ENCODE measurements at places on chromosomes 12 and 14. TPM values are rescaled to one million over a fixed set of nuclear protein-coding genes. Genes with fewer than 3 reads are reported as not detected.

The LARP4 gene
- polyA plus RNA-seq = 20.1 TPM

The MIP gene
- 0.09 TPM for polyA plus RNA-seq

The ALDH6A1 gene
- polyA plus RNA-seq = 23.1 TPM

The GPR65 gene
- polyA plus RNA-seq = 26.0 TPM

The WSCD2 gene
- not detected for polyA plus RNA-seq

The KCNJ8 gene
- not detected for polyA plus RNA-seq

The SDR39U1 gene
- polyA plus RNA-seq = 56.8 TPM

The OR6C2 gene
- polyA plus RNA-seq = not detected

The TMEM119 gene
- polyA plus RNA-seq = 0.42 TPM

The KLRB1 gene
- polyA plus RNA-seq = 196 TPM

The GSG1 gene
- 0.07 TPM for polyA plus RNA-seq

The PTPN6 gene
- polyA plus RNA-seq = 126 TPM

The HOXC11 gene
- not detected for polyA plus RNA-seq

The FGFR1OP2 gene
- polyA plus RNA-seq = 111 TPM

The NEUROD4 gene
- not detected for polyA plus RNA-seq

The CLEC6A gene
- not detected for polyA plus RNA-seq

The PRB2 gene
- not detected for polyA plus RNA-seq

The LRRC43 gene
- not detected for polyA plus RNA-seq

The CLEC4D gene
- not detected for polyA plus RNA-seq

The SYT1 gene
- not detected for polyA plus RNA-seq

The CAPZA3 gene
- not detected for polyA plus RNA-seq

The TAC3 gene
- polyA plus RNA-seq = 0.36 TPM

The IFNG gene
- polyA plus RNA-seq = 3.0 TPM

The SDR9C7 gene
- not detected for polyA plus RNA-seq

The NYNRIN gene
- not detected for polyA plus RNA-seq

Measured in CD4-positive, alpha-beta memory T cell (primary cell).